Stimulated activated CD4-positive, alpha-beta T cell treated with anti-CD3 and anti-CD28 coated beads, Interleukin-15, amount 100 ng/mL, for 48 hours (primary cell): ENCODE measurements at places on chromosomes 1 and 21.

DNA sequence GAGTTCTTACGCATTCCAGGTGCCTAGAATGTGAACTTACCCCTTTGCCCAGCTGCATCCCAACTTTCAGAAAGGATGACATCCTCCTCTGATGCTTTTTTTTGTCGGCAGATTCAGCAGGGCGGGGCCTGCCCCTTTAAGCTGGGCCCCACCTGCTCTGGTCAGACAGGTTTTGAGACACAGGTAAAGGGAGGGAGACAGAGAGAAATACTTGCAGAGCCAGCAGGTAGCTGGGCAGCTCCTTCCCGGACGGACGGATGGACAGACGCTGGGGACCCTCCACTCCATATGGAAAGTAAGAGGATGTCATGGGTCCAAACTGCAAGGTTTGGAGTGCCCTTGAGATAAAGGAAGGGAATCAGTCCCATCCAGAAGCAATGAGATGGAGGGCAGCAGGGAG is at the start of gene TMEM79:
Gene TMEM79 (plus strand): TSS at position 214 of the 400 bp plus-strand sequence. CDS start 902 bp downstream, outside the sequence.
- no peak for DNase-seq

- no peak for DNase-seq
Observed at GRCh38 chr1:89995598-89996449, 914 bp downstream of the ZNF326 start.

- no peak for DNase-seq
Observed at GRCh38 chr1:234865171-234866006, 255.4 kb upstream of the IRF2BP2 start.

DNA sequence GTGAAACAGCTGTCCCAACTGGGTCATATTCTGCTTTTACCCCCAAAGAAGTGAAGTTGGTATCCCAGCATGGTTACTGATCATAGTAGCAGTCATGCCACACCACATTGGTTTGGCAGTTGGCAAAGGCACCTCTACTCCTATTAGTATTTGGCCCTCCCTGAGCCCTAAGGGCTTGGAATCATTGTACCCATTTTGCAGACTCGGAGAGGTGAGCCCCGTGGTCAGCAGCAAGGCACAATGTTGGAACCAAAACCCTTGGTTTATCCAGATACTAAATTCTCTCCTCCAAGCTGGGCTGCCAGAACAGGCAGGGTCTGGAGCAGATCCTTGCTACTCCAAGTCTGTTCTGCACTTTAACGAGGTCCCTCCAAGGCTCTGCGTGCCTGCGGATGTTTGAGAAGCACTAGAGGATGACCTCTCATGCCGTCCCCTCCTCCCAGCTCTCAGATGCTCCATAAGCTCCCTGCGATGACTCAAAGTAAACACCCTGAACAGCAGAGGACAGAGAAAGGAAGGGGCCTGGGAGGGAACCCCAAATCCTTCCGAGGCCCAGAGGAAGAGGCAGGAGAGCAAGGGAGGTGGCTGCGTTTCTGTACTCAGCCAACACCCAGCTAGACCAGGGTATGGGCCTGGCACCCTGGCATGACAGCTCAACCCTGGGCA is 89.3 kb downstream of the PAX7 start:
- no peak for DNase-seq

- no peak for DNase-seq
Observed at GRCh38 chr1:44035726-44036408, 4.6 kb upstream of the SLC6A9 start.

GRCh38 chr1:35408925-35409324 is 140.4 kb downstream of the ZMYM4 start:
- no peak for DNase-seq

- DNase-seq = no peak
Observed at GRCh38 chr1:16915627-16915973, 6.1 kb upstream of the CROCC start.

GRCh38 chr1:239795304-239795703 is 296.4 kb upstream of the FMN2 start:
- DNase-seq = no peak

DNA sequence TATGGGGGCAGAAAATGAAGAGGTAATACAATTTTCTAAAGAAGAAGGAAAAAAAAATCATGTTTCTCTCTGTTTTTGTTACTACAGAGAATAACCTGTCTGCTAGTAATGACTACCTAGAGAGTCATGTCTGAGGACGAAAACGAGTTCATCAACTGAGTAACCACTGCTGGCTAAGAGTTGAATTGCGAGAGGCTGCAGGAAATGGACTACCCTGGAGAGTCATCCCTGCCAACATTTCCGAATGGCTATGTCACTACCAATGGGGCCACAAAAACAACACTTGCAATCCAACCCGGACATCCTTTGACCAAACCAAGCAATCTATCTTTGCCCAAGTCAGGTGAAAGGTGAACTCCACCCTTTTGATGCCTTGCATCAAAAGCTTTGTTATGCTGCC is 120.6 kb downstream of the FCRL5 start:
- no peak for DNase-seq

DNA sequence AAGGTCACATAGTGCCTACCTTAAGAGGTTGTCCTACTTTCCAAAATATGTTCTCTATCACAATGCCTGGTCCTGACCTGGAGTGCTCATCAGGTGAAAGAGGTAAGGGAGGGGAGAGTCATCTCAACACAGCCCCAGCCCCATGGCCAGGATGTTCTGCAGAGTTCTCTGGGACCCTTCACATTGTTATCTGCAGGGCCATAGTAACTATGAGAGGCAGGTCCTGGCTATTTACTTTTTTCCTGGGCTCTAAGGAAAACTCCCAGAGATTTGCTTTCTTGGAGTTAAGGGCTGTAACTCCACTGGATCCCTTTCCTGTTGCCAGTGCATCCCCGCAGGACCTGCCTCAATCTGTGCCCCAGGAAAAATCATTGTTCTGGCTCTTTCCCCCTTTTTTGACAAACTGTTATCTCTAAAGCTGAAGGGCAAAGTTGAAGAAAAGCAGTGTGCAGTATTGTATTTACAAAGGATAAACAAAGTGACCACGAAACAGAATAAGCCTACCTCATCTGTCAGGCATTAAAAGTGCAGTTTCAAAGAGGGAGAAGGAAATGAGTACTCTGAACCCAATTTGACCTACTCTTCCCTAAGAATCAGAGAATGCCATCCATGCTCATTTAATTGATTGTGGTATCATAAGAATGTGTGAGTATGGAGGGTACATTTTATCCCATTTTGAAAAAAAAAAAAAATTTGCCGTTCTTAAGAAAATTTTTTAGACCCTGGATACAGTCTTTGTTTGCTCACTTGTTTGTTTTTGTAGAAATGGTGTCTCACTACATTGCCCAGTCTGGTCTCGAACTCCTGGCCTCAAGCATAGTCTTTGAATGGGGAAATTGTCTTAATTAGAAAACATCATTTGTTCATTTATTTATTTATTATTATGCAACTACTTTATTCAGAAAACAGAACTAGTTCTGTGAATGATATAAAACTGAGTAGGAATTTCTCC is 149.6 kb downstream of the RHOU start:
- DNase-seq = no peak

DNA sequence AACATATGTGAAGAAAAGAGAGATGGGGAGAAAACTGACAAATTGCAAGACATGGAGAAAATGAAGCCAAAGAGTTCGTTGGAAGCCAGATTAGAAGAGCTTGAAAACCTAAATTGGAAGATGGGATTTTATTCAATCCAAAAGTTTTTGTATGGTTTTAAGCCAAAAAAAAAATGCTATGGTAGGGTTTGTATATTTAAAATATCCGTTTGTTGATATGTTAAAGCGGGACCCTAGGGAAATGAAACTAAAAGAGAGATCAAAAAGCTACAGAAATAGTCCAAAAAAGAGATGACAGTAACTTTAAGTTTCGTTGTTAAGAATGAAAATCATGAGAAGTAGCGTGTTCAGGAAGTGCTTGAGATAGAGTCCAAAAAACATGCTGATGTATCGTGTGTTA is 617.7 kb upstream of the ADGRL2 start:
- DNase-seq = no peak

DNA sequence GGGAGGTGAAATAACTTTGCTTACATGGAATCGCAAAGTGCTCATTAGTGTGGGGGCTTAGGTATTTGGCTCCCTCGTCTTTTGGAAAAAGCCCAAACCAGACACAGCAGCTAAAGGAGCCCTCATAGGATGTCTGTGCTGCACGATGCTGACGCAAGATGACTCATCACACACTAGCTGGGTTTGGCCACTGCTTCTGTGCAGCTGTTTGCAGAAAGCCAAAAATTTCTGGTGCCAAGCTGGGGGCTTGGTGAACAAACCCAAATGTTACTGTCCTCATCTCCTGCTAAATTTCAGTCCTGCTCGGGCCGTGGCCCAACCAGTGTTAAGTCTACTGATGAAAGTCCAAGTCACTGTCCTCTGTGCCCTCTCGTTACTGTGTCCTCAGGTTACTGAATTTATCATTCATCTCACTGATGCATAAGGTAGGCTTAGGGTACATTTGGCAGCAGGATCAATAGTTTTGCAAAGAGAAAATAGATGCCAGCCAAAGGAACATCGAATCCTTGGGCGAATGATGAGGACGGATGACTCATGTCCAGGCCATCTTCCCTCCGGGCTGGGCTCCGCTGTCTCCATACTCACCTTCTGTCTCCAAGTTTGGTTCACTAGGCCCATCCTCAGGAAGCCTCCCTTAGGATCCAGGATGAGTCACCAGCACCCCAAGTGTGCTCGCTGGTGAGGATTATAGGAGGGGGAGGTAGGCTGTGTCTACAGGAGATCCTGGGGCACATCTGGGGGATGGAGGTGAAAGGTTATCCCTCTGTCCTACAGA is 177.7 kb downstream of the ADSS2 start:
- DNase-seq = no peak

- no peak for DNase-seq
Observed at GRCh38 chr1:31306278-31306677, 9.4 kb downstream of the ZCCHC17 start.

DNA sequence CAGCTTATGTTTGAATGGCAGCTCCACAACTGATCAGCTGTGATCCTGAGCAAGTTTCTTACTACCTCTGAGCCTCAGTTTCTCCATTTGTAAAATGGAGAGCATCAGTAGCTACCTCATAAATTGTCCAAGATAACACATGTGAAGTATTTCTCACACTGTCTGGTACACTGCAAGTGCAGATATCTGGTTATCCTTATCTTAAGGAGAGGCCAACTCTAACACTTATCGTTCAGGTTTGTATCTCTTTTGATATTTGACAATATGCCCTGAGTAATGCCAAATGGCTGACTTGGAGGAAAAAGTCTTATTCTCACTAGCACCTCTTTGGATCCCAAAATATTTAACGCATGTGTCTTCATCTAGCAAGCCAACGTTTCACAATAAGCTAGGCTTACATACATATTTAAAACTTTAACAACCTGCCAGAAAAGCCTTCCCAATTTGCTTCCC is 2.7 kb downstream of the CSRP1 start:
- no peak for DNase-seq

DNA sequence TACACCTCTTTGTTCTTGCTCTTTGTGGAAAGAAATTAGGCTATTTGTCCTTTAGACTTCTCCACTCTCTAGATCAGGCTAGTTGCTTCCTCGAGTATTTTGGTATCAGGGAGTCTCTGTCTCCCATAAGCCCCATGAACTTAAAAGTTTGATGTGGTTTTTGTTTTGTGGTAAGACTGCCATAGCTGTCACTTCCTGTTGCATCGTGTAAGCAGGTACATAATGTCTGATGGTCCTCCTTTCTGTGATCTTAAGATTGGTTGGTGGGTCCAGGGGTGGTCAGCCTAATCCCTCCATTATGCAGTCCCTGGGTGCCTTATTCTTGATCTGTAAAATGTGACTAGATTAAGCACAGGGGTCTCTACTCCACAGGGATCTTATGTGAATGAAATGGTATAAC is 23.1 kb downstream of the CD53 start:
- DNase-seq = no peak

DNA sequence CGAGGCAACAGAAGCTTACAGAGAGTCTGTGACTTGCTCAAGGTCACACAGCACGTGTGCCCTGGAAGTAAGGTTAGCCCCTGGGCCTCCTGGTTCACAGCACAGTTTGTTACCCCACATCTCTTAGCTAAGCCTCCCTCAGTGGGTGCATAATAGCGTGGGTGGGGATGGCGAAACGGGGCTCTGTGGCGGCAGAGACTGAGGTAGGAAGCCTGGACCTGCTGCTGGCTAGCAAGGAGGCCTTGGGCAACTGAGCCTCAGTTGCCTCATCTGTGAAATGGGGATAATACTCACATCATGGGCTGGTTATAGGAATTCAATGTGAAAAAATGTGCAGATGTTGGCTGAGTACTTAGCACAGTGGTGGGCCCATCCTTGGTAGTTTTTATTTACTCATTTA is 596 bp downstream of the PADI4 start:
- no peak for DNase-seq

- no peak for DNase-seq
Observed at GRCh38 chr1:205068001-205068400, 16.3 kb downstream of the TMEM81 start.

- DNase-seq = no peak
Observed at GRCh38 chr1:149917571-149918144, at the start of gene SV2A. Gene SV2A, minus strand, starts transcription at chr1:149917844. Its CDS starts 4,004 bp downstream, at chr1:149913840.

DNA sequence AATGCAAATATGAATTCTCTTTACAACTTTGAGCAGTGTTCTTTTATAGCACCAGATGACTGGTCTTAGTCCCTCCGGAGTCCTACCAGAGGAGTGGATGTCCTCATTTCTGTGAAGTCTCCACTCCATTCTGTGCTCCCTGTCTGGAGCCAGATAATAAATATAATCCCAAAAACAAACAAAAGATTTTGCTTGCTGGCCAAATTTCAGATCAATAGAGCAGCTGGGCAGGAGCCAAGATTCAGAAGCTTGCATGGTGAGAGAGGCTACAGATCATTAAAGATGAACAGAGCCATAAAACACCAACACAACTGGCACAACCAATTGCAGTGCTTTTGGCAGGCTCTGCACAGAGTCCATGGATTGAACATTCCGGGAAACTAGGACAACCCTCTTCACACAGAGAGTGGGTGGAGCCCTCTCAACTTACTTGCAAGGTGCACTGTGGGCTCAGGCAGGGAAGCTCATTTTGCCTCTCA is 231.5 kb upstream of the SNX7 start:
- no peak for DNase-seq

- no peak for DNase-seq
Observed at GRCh38 chr1:244092293-244092963, 41.3 kb downstream of the ZBTB18 start.

DNA sequence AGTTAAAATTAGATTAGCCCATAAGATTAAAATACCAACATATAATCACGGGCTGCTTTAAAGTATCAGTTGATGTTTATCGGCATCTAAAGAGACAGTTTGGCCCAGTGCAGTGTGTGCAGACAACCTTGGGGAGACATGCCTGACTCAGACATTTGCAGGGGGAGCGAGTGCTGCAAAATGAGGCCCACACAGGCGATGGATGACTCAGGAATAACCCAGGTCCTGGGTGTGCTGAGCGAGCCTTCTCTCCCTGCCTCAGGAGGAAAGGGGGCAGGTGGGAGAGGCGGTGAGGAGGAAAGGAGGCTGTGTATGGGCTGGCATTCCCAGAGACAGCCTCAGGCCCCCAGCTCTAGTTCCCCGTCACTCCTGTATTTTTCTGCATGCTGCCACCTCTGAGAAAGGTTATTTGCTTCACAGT is 9.0 kb downstream of the SLC9A1 start:
- no peak for DNase-seq

GRCh38 chr1:216183007-216183406 is 240.2 kb downstream of the USH2A start:
- no peak for DNase-seq

- DNase-seq = no peak
Observed at GRCh38 chr1:100266741-100267140, 725 bp downstream of the RTCA start.
